ENCODE measurements at places on chromosomes 3 and 15.
A peak's percentile ranks its signal among the peaks of the same experiment; 100 is the strongest.

GRCh38 chr3:137293086-137293485 is 335.3 kb downstream of the IL20RB start:
- no peak for DNase-seq

GRCh38 chr3:81425198-81425868 is 336.1 kb downstream of the GBE1 start:
- no peak for DNase-seq

DNA sequence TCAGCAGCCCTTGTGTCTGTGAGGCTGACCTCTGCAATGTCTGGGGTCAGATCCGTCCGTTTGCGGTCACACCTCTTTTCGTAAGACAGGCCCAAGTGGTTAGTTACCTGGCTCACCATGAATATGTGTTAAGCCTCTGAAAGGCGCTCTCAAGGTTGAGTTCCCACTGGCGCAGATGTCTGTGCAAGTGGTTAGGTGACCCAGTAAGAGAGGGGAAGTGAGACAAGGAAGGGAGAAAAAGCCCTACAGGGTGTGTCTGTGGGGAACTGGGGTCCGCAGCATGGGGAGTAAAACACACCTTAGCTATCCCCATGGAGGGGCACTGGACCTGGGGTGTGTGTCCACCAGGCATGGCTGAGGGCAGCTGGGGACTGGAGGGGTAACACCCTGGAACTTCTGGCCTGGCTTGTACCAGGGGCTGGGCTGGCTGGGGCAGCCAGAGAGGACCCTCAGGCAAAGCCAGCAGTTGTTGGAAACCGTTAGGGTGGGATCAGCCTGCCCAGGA is 391.6 kb upstream of the PROK2 start:
- no peak for DNase-seq

GRCh38 chr15:76711351-76711827 is 193.8 kb downstream of the SCAPER start:
- DNase-seq, result no peak

DNA sequence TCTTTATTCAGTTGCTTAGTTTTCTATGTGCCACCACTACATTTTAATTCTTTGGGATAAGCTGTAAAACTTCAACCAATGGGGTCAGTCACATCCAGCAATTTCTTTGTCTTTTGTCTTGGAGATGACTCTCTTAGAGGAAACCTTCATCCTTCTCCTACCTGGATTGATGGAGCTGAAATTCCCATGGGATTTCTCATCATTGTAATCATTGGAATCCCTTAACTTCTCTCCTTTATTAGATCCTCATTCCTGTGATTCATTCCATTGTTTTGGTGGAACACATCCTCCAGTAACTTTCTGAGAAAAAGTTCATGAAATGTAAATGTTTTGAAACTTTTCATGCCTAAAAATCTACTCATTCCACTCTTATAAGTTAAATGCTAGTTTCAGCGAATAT is 9.6 kb upstream of the PLOD2 start:
- no peak for DNase-seq

DNA sequence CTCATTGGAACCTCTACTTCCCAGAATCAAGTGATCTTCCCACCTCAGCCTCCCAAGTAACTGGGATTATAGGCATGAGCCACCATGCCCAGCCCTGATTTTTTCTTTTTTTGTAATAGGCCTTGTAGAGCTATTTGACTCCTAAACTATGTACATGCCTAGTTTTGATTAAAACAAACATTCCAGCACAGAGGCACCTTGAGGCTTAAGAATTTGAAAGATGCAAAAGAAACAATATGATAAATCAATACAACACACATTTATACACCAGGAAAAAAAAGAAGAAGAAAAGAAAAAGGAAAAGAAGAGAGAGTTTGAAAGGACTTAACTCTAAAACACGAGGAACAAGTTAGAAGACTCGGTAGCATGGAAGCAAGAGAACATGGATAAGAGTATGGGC is 13.9 kb upstream of the FRMD5 start:
- DNase-seq, result no peak

DNA sequence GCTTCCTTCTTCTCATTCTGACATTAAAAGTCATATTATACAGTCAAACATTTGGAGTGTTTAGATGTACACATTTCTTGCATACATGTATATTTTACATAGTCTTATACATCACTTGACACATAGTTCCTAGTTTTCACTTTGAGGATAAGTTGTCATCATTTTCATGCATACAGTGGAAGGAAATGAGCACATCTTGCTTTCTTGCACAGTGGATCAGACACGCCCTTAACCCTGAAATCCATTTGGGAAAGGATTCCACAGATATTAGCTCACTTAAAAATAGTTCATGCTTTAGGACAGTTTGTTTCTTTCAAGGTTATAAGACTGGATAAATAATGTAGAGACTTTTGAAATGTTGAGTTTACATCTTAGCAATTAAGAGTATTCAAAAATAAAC is 148.6 kb upstream of the MME start:
- peak; percentile 28 for DNase-seq

DNA sequence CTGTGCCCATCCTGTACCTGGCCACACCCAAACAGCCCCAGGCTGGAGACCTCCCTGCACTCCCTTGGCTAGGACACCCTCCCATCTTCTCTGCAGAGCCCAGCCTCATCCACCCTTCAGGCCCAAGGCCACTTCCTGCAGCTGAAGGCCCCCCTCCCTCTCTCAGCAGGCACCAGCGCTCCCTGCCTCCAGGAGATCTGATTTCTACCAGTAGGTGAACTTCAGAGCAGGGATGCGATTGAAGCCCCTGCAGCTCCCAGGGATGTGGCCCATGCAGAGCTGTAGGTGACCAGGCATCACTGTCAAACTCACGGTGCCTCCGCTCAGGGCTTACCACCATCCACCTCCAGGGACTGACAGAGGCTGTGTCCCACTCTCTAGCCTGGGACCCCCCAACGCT is 96.3 kb downstream of the NUP210 start:
- DNase-seq, result no peak

DNA sequence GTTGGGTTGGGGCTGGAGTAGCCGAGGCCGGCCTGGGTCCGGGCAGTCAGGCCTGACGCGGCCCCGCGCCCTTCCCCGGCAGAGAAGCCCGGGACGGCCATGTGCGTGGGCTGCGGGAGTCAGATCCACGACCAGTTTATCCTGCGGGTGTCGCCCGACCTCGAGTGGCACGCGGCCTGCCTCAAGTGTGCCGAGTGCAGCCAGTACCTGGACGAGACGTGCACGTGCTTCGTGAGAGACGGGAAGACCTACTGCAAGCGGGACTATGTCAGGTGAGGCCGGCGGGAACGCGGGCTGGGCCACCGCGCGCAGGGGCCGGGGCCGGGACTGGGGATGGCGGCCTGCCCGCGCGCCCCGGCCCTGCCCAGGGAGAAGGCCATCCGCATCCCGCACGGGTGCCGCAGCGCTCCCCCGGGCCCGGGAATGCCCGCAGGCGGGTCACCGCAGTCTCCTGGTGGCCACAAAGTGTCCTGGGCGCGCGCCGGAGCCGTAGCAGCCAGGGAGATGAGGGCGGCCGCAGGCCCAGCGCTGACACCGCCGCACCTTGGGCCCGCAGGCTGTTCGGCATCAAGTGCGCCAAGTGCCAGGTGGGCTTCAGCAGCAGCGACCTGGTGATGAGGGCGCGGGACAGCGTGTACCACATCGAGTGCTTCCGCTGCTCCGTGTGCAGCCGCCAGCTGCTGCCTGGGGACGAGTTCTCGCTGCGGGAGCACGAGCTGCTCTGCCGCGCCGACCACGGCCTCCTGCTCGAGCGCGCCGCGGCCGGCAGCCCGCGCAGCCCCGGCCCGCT is 1.3 kb downstream of the ISL2 start:
- no peak for DNase-seq

DNA sequence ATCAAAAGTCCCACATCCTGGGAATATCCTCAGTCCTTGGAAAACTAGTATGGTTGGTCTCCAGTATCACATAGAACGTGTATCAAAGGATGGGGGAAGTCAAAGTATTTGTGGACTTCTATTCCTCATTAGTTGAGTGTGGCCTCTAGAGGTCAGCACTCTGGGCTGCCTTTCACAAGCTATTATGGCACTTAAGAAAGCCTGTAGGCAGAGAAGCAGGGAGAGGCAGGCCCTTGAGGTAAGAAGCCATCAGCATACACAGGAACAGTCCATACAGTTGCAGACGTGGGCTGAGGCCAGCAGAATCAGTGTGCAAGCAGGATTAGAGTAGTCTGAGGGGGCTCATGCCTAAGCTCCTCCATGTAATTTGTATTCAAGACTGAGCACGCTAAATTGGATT is 341.7 kb downstream of the CLSTN2 start:
- DNase-seq, result no peak

DNA sequence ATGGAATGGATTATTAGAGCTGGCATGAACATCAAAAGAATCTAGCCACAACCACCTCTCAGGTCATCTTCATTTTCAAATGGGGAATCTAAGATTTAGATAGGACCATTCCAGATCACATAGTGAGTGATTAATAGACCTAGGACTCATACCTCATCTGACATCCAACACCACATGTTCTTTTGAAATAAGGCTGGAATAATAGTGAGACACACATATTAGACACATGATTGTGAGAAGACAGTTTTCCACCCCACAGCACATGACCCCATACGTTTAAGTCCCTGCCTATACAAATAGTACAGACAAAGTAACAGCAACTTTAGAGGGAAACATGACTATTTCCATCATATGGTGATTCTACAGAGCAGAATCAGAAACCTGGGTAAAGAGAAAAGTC is 344.7 kb upstream of the TPRG1 start:
- DNase-seq, result no peak

DNA sequence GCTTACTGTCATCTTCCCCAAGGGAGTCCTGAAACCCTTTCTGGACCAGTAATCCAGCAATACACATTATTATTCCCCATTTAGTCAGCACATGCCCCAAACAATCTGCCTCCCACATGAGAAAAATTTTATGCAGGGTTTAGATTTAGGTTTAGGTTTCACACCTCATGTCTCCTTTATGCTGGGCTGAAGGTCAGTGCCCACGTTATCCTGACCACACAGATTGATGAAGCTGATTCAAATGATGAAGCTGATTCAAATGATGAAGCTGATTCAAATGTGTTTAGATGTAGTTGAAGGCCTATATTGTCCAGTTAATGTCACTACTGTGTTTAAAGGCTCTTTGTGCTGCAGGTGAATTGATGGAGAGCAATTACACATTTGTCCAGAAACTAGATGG is 18.1 kb upstream of the ZBED2 start:
- no peak for DNase-seq

DNA sequence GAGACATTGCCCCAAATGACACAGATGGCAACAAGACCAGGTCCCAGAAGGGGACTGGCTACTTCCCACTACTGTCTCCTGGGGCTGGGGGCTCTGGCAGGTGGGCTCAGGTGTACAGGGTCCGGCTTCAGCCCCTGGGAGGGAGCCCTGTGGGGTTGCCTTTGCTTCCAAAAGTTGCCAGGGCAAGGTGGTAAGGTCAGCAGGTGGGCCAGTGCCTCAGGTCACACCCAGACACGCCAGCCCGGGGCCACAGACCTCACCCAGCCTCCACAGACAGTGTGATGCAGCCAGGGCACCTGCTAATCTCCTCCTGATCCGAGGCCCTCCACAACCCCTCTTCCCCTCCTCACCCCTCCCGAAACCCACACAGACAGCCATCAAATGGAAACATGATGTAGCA is 7.5 kb downstream of the OXTR start:
- DNase-seq, result no peak

DNA sequence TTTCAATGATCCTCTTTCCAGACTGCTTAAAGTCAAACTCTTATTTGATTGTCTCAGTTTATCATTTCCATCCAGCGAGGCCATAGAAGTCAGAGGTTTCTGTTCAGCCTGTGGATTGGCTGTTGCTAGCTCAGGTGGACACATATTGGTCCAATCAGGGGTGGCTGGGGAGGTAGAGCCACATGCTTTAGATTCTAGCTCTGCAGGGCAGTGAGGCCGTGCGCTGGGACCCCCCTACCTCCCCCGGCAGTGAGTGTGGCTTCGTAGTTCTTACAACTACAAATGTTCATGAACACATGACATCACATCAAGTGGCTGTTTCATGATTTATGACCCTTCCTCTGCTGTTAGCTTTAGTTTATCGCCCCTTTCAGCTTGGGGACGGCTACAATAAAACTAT is 18.0 kb downstream of the APOD start:
- DNase-seq, result no peak

DNA sequence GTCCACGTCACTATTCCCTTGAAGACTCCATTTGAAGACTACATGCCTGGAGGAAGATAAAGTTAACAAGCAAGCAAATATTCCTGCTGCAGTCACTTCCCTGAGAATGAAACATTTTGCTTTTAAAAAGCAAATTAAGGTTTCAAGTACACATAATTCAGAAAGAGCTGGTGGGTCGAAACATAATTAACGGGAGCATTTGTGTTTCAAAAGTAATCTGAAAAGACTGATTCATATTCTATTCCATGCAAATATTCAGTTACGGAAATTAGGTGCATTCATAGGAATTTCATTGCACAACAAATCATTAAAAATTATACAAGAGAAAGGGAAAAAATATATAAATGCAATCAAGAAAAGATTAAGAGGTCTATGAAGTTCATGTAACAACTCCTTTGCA is 260.9 kb downstream of the NEK10 start:
- DNase-seq, result no peak

- no peak for DNase-seq
Observed at GRCh38 chr3:43191116-43191515, 85.2 kb upstream of the POMGNT2 start.

DNA sequence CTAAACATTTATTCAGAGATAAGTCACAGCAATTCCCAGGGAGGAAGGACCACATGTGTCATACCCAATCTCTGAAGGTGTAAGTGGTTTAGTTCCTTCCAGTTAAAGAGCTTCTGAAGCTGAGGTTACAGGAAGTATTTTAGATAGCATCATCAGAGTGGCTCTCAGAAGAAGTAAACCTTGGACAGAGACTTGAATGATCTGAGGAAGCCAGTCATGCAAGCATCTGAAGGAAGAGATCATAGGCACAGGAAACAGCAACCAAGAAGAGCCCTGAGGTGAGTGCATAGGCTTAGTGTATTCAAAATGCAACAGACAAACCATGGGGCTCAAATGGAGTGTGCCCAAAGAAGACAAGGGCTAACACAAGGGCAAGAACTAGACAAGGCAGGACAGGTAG is 210.3 kb downstream of the ULK4 start:
- DNase-seq, result no peak

- DNase-seq, result no peak
Observed at GRCh38 chr3:14913071-14913925, 34.1 kb upstream of the NR2C2 start.

DNA sequence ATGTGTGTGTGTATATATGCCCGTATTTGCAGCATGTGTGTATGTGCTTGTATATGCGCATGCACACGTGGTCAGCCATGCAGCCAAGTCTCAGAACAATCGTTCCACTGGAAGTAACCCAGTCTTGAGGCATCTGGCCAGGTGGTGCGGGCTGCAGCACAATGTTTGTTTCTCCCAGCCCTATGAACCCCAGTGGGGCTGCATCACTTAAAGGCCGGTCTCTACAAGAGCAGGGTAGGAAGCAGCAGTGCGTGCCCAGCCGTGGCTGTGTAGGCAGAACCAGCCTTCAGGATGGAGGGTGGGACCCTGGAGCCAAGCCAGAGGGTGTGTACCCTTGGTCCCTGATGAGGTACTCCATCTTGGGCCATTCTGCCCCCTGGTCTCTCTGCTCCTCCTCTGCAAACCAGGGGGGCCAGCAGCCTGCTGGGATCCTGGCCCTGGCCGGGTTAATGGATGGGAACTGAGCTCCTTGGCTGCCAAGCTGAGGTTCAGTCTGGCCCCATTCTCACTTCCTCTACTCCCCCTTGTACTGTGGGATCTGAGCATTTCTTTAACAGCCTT is 11.8 kb downstream of the KLF13 start:
- DNase-seq, result no peak

GRCh38 chr3:139597947-139598346 is 58.4 kb upstream of the RBP1 start:
- no peak for DNase-seq

GRCh38 chr3:45670991-45671390 is 18.2 kb upstream of the SACM1L start:
- no peak for DNase-seq

Measured in AG04449 (cell line).